ENCODE measurements at places on chromosomes 5 and 9. TPM values are rescaled to one million over a fixed set of nuclear protein-coding genes. Genes with fewer than 3 reads are reported as not detected.

Gene KIAA0825
- 0.63 TPM for total RNA-seq

Gene ZNF658
- 1.9 TPM for total RNA-seq

Gene FOXD4L3
- total RNA-seq: not detected

Gene TCF7
- 2.4 TPM for total RNA-seq

DNA sequence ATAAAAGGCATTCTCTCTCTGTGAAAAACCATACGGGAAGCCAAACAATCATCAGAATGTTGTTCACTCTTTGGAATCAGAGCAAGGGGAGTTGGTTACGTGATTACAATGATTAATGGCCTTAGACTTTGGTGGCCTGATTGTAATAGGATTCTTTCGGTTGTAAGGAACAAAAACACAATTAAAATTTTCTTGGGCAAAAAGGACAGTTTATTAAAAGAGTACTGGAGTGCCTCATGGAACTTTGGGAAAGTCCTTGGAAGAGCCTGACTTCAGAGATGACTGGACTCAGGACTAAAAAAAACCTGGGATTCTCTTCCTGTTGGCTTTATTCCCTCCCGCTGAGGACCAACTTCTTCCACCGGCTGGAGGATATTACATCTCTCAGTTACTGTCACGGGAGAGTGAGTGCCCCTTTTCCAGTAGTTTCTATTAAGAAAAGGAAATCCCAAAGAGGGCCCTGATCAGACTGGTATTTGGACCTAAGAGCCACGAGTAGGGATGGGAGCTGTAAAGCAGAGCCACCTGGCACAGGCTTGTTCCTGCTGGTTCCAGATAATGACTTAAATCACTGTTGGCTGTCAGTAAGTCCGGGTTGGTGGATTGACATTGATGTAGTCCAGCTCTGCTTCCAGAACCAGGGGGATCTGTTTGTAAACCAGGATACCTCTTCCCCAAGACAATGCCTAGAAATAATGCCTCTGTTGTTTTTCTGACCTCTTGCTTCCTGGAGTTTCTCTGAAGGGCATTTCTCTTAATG lies 53.9 kb downstream of the CFAP95 start:
- no peak for DNase-seq

DNA sequence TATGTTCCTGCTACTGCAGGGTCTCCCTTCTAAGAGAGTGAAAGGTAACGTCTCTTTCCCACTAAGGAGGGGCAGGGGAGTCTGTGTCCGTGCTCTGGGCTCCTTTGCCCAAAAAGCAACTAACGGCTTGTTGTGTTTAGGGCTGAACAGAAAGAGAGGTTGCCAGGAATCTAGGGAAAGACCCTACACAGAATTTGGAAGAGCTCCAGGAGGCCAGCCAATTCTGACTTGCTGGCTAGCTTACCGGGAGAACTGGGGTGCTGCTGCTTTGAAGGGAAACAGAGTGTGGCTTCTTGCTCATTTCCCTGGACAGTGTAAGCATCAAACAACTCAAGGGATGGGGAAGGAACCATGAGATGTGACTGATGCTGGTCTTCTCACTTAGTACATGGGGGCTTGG lies 176.1 kb downstream of the GADD45G start:
- DNase-seq: no peak

DNA sequence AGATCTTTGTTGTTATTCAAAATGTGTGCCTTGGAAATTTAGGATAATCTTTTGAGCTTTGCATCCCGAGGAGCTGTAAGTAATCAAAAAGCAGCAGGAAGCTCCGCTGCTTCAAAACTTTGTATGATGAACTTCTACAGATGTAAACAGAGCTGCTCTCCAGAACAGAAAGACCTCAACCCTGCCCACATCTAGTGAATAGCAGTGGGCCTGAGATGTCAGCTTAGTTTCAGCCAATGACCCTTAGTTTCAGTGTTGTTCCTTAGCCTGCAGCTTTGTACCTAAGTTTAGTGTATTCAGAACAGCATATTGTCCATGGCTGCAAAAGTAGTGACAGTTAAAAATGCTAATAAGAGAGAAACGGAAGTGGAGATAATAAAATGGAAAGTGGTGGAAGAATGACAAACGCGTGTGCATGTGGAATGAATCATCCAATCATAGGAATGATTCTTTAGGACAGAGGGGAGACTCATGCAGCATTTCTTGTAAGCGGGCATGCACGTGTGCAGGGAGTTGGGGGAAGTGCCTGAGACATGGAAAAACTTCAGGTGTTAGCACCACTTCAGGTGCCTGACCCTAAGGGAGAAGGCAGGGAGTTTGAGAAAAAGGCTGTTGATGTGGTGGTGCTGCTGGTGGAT lies 24.9 kb downstream of the SNX24 start:
- no peak for DNase-seq

GRCh38 chr5:171603591-171603990 lies 182.0 kb upstream of the SMIM23 start:
- no peak for DNase-seq

GRCh38 chr9:14135421-14135820 lies 178.5 kb downstream of the NFIB start:
- DNase-seq: no peak

GRCh38 chr9:104073098-104073769 lies 20.9 kb upstream of the SMC2 start:
- DNase-seq: no peak
